Adrenal gland (tissue), 19 donors: ENCODE measurements at places on chromosomes 5 and 9. TPM values are rescaled to one million over a fixed set of nuclear protein-coding genes. Genes with fewer than 3 reads are reported as not detected.

SV2C gene
- total RNA-seq, result 0.94 TPM

PCA3 gene
- not detected for total RNA-seq

DNA sequence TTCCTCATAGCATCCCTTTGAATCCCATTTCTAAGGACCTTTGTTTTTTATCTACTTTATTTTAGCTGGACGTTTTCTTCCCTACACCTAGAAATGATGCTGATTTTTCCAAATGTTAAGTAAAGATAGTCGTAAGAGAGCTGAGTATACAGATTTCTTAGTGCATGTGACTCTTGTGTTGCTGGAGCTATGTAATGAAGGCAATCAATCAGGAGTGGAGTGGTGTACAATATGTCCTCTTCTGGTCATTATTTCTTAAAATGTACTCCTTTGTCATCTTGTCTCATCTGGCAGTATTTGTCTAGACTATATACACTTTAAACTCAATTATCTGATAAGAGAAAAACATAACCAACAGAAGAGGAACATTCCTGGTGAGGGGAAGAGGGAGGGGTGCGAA is 13.5 kb downstream of the GAPT start:
- H3K27ac ChIP-seq, result no peak overlapping the region
- no peak overlapping the region for H3K4me3 ChIP-seq
- no peak for DNase-seq
- H3K27me3 ChIP-seq, result no peaks in the 10 kb centered on the region

DNA sequence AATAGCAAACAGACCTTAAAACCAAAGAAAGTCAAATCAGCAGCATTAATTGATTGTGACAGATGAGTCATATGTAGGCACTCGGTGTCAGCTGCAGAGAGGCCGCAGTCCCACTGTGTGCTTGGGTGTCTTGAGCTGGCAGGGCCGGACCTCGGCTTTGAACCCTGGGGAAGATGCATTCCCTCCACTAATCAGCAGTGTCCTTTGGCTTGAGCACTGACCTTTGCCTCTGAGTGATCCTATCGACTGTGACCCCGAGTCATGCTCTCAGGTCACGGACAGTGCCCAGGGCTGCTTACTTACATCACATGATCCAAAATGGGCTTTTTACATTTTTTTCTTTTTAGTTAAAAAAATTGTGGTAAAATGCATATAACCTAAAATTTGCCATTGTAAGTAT is 188.7 kb downstream of the GADD45G start:
- no peak overlapping the region for H3K27ac ChIP-seq
- peaks cover 3% of the 10 kb centered on the region for H3K4me1 ChIP-seq
- DNase-seq, result no peak
- no peaks in the 10 kb centered on the region for H3K36me3 ChIP-seq
- no peak overlapping the region for H3K4me3 ChIP-seq
- H3K27me3 ChIP-seq, result no peaks in the 10 kb centered on the region

DNA sequence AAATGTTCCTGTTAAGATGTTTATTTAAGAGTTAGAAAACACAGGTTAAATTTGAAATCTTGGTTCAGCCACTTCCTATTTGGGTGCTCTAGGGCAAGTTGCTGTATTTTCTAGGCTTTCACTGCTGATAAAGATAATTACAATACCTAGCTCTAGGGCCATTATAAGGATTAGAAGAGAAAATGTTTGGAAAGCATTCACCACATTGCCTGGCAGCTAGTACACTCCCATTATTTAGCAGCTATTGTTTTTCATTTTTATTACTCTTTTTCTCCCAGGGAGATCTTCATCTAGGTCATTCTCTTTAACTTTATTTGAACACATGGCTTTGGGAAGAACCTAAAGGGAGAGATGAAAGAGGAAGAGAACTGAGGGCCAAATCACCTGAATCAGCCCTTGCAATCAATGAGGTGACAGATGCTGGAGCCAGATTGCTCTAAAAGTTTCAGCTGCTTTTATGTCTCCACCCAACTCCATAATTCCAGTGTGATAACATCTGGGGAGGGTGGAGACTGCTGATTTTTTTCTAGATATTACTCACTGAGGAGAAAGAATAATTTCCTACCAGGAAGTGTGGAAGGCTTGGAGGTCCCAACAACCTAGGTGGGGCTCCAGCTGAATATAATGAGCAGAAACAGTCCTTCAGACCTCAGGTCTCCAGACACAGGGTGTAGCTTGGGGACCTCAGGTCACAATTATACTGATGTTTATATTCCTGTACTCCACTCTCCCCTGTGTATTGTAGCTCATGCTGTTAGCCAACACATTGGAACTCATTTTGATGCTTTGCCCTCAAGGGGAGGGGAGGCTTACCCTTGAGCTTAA is 640.0 kb downstream of the RAB3C start:
- H3K27ac ChIP-seq, result no peak overlapping the region
- no peaks in the 10 kb centered on the region for H3K36me3 ChIP-seq
- no peak overlapping the region for H3K4me3 ChIP-seq
- no peaks in the 10 kb centered on the region for H3K4me1 ChIP-seq
- no peak for DNase-seq
- no peaks in the 10 kb centered on the region for H3K27me3 ChIP-seq

DNA sequence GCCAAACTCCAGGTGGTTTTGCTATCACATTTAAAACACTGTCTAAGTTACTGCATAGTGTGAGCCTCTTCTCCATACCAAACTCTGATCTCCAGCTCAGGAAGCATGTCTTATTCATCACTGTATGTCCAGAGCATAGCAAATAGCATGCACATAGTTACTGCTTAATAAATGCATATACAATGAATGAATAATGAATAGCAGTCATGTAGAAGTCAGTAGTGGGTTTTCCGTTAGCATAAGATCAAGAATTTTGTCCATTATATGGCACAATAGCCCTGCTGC is 329.4 kb downstream of the ARRDC3 start:
- DNase-seq, result no peak
- peak overlapping the region; percentile 33 for H3K27ac ChIP-seq
- H3K27me3 ChIP-seq, result no peaks in the 10 kb centered on the region
- no peaks in the 10 kb centered on the region for H3K36me3 ChIP-seq

DNA sequence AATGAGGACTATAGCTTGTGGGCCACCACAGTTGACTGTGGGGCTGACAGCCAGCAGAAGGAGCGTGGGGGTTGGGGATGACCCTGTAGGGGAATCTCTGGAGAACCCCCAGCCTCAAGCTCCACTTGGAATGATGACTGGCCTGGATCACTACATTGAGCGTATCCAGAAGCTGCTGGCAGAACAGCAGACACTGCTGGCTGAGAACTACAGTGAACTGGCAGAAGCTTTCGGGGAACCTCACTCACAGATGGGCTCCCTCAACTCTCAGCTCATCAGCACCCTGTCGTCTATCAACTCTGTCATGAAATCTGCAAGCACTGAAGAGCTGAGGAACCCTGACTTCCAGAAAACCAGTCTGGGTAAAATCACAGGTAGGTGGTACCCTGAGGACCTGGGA is 128.4 kb upstream of the DMRT1 start:
- no peak for DNase-seq
- H3K4me1 ChIP-seq, result peaks cover 11% of the 10 kb centered on the region
- no peak overlapping the region for H3K27ac ChIP-seq
- H3K36me3 ChIP-seq, result peaks cover 20% of the 10 kb centered on the region

GRCh38 chr5:167764641-167765289 is 526.7 kb upstream of the WWC1 start:
- H3K4me1 ChIP-seq, result no peaks in the 10 kb centered on the region
- H3K36me3 ChIP-seq, result no peaks in the 10 kb centered on the region
- no peaks in the 10 kb centered on the region for H3K27me3 ChIP-seq
- no peak overlapping the region for H3K4me3 ChIP-seq
- DNase-seq, result no peak
- H3K27ac ChIP-seq, result no peak overlapping the region

DNA sequence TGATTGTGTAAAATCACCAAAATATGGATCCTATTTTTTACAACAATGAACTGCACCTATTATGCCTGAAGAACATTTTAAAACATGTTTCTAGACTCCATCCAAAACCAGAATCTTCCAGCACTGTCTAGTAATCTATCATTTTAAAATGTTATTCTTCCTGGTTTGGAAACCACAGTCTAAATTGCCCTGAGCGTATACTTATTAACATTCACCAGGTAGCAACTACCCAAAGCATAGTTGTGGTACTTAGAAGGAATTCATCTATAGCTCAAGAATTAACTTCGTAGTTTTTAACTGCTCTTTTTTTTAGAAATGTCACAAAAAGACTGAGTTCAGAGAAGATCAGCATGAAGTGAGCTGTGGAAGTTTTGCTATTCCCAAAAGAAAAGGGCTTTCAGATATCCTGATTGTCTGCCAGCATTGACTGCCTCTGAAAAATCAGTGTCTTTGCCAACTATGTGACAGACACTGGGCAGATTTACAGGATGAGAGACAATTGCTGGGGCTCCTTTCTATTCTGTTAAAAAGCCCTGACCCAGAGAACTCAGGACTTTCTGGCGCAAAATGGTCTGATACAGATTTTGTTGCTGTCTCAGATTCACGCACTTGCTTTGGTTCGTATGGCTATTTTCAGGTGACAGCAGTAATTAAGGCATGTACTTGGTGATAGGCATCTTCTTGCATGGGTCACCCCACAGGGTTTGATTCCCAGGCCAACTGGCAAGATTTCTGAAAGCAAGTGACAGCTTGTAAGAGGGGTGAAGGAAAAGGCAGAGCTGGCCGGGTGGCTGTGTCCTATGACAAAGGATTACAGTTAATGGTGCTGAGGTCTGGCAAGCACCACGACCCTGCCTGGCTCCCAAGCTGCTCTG is 152.5 kb upstream of the RAI14 start:
- peaks cover 29% of the 10 kb centered on the region for H3K4me1 ChIP-seq
- no peak overlapping the region for H3K4me3 ChIP-seq
- peak overlapping the region; percentile 10 for H3K27ac ChIP-seq

DNA sequence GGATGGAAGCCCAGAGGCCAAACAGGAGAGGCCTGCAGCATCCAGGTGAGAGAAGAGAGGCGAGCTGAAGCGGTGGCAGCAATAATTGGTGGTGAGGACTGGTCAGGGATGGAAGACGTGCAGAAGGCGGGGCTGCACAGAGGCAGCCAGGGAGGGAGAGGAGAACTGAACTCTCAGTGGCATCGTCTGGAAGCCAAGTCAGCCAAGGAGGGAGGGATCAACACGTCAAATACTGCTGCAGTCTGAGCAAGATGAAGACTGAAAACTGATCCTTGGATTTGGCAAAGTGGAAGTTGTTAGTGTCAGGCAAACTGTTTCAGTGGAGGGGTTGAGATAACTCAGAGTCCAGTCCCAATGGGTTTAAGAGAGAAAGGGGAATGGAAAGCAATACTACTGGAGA is 145.4 kb downstream of the CDK5RAP2 start:
- no peak overlapping the region for H3K27ac ChIP-seq
- no peak overlapping the region for H3K4me3 ChIP-seq
- peaks cover 5% of the 10 kb centered on the region for H3K36me3 ChIP-seq
- DNase-seq, result peak; percentile 33
- H3K27me3 ChIP-seq, result no peaks in the 10 kb centered on the region

GRCh38 chr9:133948561-133949485 is 43.3 kb downstream of the VAV2 start:
- no peaks in the 10 kb centered on the region for H3K27me3 ChIP-seq
- no peaks in the 10 kb centered on the region for H3K36me3 ChIP-seq
- DNase-seq, result no peak
- no peak overlapping the region for H3K27ac ChIP-seq
- H3K4me1 ChIP-seq, result peaks cover 28% of the 10 kb centered on the region
